ENCODE measurements at places on chromosomes 4 and X.

DNA sequence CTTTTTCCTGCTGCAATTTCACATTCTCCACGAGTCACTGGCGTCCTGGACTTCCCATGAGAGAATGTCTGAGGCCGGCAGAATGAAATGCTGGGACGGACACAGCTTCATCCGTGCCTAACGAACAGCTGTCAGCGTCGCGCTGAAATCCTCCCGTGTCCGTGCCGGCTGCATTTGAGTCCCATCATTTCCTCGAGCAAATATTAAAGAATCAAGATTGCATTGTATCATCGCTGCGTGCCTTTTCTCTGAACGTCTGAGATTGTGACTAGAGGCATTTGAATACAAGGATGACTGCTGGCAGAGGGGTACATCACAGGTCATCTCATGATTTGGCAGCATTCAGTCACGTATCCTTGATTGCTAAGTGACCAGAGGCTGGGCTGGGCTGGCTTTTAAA lies 279.9 kb downstream of the ASMT start:
- no peak for DNase-seq

GRCh38 chrX:71067712-71068043 lies 456 bp downstream of the SNX12 start:
- DNase-seq = no peak

- DNase-seq = no peak
Measured at GRCh38 chr4:187141101-187141500, 417.4 kb upstream of the FAT1 start.

DNA sequence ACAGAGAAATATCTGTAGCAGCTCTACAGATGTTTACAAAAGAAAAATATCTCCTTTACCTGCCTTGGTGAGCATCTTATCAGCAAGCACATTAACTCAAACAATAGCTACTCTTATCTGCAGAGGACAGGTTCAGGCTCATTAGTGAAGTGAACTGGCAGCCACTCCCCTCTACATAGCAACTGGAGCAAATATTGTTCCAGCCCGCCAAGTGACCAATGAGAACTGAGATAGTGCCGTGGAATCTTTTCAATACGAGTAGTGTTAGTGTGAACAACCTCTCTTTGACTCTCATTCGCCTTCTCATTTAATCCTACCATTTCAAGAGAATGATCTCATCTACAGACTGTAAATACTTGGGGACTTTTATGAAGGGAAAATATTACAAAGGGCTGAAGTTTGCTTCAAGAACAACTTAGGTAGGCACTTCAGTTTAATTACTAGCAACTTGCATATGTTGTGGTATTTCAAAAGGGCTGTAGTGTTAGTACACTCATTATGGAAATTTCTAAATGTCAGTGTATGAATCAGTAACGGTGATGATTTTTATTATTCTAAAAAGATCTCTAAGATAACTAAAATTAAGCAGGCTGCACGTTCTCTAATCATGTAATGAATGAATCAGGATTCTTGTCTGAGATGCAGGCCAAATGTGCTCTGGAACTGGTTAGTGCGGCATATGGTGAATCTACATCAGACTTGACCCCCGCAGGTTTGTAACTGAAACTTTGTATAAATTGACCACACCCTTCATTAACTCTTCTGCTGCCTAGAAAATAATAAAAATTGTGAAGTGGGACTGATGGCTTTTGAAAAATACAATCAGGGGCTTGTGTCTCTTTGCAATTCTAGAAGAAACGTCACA lies 72.4 kb downstream of the PALLD start:
- no peak for DNase-seq

- DNase-seq = no peak
Measured at GRCh38 chr4:110533940-110534339, 58.0 kb downstream of the ENPEP start.

DNA sequence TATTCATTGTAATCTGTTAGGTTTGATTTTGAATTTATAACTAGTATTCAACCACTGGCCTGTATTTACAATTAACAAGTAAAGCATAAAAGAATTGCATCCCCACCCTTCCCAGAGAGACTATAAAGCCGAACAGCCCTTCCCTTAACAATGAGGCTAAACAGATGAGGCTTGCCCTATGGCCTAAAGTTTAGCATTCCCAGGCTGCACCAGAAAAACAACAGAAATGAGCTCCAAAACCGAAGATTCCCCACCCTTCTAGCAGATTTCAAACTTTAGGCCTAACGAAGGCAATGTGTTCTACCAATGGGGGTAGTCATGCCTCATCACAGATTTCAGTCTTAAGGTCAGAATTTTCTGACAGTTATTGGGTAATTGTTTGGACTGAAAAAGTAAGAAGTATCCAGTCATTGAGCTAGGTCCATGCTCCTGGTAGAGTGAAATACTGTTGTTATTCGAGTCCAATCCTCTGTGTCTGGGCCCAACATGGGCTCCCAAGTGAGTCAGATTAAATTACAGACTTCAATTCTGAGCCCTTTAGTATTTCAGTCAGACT lies 197.6 kb downstream of the ANTXR2 start:
- no peak for DNase-seq

DNA sequence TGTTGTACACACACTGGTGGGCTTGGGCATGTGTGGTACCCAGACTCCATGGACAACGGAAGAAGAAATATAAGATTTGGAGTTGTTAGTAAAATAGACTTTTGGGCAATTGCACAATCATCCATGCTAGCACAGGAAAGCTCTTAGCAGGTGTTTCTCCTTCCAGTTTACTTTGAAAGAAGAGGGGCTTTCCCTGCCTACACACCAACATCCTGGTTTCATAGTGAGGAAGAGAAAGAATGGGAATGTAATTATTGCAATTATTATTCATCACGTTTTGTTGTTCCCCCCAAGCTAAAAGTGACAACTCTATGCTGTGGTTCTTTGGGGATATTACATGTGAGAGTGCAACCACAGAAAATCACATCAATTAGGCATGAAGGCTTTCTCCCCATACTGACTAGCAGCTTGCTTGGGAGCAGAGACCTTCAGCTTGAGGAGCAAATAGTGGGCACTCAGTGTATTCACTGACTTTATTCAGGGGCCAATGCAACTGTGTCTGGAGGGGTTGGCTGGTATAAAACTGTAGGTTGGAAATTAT lies 57.2 kb upstream of the PUDP start:
- no peak for DNase-seq

DNA sequence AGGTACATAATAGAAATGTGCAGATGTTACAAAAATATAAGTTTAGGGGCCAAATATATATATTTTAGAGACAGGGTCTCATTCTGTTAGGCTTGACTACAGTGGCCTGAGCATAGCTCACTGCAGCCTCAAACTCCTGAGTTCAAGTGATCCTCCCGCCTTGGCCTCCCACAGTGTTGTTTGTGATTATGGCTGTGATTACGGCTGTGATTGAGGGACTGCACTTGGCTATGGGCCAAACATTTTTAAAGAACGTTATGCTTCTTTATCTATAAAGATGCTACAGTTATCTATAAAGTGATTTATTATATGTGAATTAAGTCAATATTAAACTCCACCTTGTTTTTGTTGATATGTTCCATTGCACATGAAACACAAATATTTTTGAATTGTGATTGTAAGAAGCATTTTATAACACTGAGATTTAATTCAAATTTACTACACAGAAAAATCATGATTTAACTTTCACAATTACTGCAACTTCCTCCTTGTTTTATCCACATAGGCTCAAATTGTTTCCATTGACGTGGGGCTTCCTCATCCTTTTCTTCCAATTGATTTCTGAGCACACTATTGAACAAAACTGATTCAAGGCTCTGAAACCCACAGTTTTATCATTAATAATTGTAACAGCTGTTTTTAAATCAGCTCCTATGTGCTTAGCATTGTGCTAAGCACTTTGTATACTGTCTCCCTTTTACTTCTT lies 68.4 kb upstream of the BMPR1B start:
- DNase-seq = no peak

DNA sequence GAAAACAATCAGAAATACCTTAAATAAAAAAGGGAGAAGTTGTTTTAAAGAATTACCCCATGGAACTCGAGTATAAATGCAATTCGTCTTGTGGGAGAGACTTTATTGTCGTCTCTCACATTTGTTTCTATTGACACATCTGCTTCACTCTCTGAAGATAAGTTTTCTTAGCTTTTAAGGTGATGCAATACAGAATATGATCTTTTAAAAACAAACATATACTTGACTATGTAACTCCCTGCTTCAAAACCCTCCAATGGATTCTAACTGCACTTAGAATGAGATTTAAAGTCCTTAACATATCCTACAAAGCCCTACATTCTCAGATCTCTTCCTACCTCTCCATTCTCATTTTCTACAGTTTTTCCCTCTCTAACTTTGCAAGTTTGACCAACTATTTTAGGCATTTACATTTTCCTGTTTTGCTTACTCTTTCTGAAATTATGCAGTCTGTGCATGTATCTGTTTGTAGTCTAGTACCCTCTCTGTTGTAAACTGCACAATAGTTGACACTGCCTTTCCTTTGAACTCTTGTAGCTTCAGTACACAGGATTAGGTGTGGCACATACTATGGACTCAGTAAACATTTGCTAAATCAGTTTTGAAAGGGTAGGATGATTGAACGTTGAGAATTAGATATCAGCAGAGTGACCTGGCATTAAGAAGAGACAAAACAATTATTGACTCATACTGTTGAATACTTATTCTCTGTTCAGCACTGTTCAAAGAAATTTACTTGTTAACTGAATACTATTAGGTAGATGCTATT lies 59.8 kb downstream of the AGTR2 start:
- no peak for DNase-seq

DNA sequence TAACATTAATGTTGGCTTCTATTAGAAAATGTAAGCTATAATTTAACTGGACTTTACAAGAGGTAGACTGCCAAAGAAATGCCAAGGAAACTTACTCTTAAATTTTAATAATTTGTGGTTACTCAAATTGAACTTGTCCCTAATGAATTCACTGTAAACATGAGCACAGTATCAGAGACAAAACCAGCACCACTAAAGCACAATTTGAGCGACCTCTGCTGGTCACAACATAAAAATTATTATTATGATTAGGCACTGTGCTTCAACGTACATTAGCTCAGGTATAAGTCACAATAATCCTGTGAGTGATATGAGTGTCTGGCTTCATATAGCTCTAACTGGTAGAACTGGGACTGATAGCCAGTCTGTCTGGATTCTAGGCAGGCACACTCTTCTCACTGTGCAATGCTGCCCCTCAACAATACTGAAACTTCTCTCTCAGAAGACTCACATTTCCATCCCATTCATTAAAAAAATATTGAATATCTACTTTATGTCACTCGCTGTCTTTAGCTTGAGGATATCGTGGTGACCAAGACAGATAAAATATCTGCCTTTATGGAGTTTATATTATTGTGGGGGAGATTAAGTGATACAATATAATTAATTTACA lies 8.0 kb downstream of the NUDT6 start:
- no peak for DNase-seq

- DNase-seq = no peak
Measured at GRCh38 chr4:19262467-19262866, 989.2 kb upstream of the SLIT2 start.

DNA sequence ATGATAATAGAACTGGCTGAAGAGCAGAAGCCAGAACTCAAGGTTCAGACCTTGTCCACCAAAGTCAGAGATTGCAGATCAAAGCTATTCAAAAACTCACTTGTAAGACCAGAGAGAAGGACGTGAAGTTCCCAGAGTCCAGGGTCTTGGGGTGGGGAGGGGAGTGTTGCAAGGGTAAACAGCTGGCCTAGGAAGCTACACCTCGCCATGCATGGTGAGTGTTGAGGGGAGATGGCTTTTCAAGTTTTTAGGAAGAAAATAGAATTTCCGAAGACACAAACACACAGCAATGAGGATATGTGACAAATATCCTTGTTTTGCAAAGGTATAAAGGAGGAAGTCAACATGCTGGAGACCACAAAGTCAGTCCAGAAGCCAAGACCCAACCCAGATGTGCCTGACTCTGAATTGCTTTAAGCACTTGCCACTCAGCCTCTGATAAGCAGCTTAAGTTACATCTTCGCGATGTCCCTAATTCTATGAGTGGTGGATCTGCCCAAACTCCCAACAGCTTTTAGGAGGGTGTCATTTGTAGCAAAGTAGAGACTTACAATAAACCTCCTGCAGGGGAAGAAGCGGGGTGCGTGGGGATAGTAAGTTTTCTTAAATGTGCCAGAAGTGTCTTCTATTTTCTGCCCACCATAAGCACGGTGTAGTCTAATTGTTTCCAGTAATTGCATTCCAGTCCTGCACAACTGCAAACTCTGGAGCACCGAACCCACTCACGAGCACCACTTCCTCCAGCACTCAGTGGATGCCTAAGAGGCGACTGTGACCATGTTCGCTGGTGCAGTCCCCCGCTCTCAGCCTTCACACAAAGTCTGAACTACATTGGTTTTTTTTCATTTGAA lies 26.5 kb downstream of the HAND2 start:
- DNase-seq = no peak

DNA sequence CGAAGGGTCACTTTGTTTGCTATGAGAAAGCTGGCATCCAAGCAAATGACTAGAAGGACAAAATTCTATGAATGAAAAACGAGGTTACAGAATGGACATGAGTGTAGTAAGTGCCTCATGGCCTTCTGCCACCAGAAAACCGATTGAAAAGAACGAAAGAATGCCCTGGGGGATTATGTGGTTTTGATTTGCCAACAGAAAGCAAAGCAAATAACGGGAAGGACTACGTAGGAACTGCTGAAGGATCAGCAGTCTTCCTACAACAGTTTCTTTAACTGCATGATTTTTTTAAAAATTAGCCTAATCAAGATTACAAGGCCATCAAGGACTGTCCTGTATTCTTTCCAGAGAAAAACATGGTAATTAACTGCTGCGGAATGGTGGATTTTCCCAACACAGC lies 50.6 kb downstream of the NRK start:
- DNase-seq = no peak

DNA sequence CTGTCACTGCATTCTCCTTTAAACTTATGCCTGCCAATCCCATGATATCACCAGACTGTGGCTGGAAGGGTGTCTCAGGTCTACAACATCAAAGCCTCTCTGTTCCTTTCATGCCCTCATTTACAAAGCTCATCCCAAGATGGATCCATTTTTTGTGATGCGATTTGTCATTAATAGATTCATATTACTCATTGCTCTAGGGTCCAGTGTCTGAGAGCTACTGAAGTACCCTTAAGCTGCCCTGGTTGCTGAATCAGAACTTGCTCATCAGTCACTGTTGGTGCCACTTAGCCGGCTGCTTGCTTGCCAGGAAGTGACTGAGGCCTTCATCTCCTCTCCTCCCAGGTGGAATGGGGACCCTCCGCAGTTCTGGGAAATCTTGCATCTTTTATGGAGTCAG lies 395.5 kb upstream of the BOD1L1 start:
- no peak for DNase-seq

- no peak for DNase-seq
Measured at GRCh38 chr4:169724260-169724659, 33.5 kb downstream of the HPF1 start.

DNA sequence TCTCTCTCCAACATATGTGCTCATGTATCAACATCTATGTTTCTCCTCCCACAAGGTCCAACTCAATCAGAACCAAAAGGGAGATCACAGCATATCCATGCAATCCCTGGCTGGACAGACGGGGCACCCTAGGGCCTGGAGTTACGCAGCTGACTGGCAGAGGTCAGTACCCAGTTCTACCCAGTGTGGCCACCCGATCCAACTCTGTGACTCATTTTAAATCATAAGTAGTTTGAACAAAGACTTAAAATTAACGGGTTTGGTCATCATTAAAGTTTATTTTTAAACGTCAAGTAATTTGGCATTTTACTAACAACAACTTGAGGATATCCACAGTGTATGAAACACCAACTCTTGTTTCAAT lies 59.5 kb downstream of the APBB2 start:
- DNase-seq = no peak
